ENCODE measurements at places on chromosomes 3 and 15. TPM values are rescaled to one million over a fixed set of nuclear protein-coding genes. Genes with fewer than 3 reads are reported as not detected.

CPNE9 gene
- not detected for total RNA-seq

STRA6 gene
- 2.5 TPM for total RNA-seq

NKTR gene
- 52.4 TPM for total RNA-seq

NDN gene
- total RNA-seq, result 43.7 TPM

SI gene
- not detected for total RNA-seq
